Mesenteric fat pad (tissue), 1 donor: ENCODE measurements at places on chromosomes 5 and 9. TPM values are rescaled to one million over a fixed set of nuclear protein-coding genes. Genes with fewer than 3 reads are reported as not detected.
A peak's percentile ranks its signal among the peaks of the same experiment; 100 is the strongest.

GRCh38 chr5:6742081-6742758 lies 29.0 kb downstream of the TENT4A start:
- peak; percentile 41 for DNase-seq

DNA sequence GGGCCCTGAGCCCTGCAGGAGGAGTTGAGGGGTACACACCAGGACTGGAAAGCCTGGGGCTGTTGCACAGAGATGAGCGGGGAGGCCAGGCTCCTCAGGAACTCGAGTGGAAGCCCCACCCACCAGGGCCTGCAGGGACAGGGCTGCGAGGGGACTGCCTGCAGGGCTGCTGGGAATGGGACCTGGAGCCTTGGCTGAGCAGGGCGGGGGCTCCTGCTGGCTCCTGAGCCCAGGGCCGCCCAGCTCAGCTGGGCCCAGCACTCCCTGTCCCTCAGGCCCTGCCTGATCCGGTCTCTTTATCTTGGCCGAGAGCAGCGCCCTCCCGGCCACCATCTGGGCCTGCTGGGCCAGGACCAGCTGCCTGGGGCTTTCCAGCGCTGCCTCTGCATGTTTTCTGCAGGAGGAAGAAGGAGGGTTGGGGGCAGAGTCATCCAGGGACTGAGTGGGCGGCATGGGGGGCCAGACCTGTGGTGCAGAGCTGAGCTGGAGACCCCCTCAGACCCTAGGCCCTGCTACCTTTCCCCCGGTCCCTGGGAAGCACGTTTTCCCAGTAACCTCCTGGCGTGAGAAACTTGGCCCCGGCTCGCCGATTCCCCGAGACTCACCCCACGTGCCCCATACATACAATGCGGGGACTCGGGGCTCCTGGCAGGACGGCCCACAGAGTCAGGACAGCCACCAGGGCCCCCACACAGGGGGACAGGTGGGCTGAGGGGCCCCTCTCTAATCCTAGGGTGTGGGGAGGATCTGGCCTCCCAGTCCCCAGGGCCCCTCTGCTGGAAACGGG lies 9.4 kb downstream of the LCN12 start:
- DNase-seq: no peak

- DNase-seq: no peak
Observed at GRCh38 chr9:18032636-18033035, 441.3 kb upstream of the ADAMTSL1 start.

ADGRV1 gene
- total RNA-seq: 0.16 TPM

TMC1 gene
- 0.48 TPM for total RNA-seq
